Frontal cortex (tissue), 4 donors: ENCODE measurements at places on chromosomes 11 and 22. TPM values are rescaled to one million over a fixed set of nuclear protein-coding genes. Genes with fewer than 3 reads are reported as not detected.

GRCh38 chr11:123054301-123055065, 7.5 kb downstream of the HSPA8 start:
- peak; percentile 35 for DNase-seq

Gene RAC2
- total RNA-seq = under 0.01 TPM

GRCh38 chr11:123034597-123034996, 27.3 kb downstream of the HSPA8 start:
- DNase-seq = no peak

- DNase-seq = no peak
These were observed 39.6 kb downstream of the TBC1D22A start for GRCh38 chr22:46801826-46802607.

GRCh38 chr22:50532824-50533796, 3.3 kb upstream of the TYMP start:
- no peak for DNase-seq

- DNase-seq = no peak
These were observed 66.2 kb downstream of the SC5D start for GRCh38 chr11:121358760-121359159.

Gene HBB
- 552 TPM for total RNA-seq

- no peak for DNase-seq
These were observed 362.1 kb downstream of the DDX10 start for GRCh38 chr11:109026891-109027489.

Gene BEST1
- 1.6 TPM for total RNA-seq

Gene PATE4
- total RNA-seq = not detected

Gene GLYATL1B
- not detected for total RNA-seq

Gene MFRP
- not detected for total RNA-seq

Gene IGF2
- 19.6 TPM for total RNA-seq

GRCh38 chr22:24744638-24745037, 29.9 kb downstream of the PIWIL3 start:
- no peak for DNase-seq

Gene NXPE2
- 0.82 TPM for total RNA-seq

- no peak for DNase-seq
These were observed 11.9 kb upstream of the NRIP3 start for GRCh38 chr11:9015677-9016076.

GRCh38 chr11:5257296-5257695, 2.7 kb upstream of the HBG2 start:
- DNase-seq = no peak

- no peak for DNase-seq
These were observed 93.1 kb downstream of the CADM1 start for GRCh38 chr11:115411120-115411519.

DNA sequence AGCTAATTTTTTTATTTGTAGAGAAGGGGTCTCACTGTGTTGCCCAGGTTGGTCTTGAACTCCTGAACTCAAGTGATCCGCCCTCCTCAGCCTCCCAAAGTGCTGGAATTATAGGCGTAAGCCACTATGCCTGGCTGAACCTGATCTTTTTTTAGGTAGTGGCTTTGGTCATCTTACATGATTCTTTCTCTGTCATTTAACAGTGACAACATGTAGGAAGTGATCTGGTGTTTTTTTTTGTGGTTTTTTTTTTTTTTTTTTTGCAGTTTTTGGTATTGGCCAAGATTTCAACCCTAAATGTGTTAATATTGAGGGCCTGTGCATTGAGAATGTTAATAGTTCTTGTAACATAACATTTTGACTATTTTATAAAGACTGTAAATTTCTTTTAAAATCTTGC, 8.0 kb upstream of the FERMT3 start:
- no peak for DNase-seq

GRCh38 chr11:69144316-69145049, 11.3 kb upstream of the SMIM38 start:
- DNase-seq = no peak

Gene IGSF22
- not detected for total RNA-seq
